ENCODE measurements at places on chromosomes 2 and 18.

DNA sequence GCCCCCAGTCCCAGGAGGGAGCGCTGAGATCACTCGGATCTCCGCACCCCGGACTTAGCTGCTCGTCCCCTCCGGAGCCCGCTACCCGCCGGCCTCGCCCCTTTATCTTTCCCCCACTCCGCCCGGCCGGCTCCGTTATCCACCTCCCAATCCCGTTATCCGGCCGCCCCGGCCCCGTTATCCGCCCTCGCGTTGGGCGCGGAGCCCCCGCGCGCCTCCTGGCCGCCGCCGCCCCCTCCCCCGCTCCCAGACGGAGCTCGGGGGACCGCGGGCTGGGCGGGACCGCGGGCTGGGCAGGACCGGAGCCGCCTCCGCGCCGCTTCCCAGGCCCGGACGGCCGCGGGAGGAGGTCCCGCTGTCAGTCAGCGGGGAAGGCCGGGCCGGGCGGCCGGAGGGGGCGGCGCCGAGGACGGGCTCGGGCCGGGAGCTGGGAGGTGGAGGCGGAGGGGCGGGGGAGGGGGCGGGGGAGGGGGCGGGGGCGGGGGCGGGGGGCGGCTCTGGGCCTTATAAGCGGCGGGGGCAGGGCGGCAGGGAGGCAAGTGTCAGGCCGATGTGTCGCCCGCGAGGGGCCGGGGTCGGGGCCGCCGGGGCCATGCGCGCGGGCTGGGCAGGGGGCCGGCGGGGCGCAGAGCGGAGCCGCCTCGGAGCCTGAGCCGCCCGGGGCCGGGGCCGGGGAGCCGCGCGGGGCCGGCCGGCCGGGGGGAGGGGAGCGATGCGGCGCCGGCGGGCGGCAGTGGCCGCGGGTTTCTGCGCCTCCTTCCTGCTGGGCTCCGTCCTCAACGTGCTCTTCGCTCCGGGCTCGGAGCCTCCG is at the start of gene PKDCC:
TSS of gene PKDCC (plus strand) at position 534 of the 811 bp plus-strand sequence. CDS start at position 713, 179 bp downstream.
- peak; percentile 14 for DNase-seq

DNA sequence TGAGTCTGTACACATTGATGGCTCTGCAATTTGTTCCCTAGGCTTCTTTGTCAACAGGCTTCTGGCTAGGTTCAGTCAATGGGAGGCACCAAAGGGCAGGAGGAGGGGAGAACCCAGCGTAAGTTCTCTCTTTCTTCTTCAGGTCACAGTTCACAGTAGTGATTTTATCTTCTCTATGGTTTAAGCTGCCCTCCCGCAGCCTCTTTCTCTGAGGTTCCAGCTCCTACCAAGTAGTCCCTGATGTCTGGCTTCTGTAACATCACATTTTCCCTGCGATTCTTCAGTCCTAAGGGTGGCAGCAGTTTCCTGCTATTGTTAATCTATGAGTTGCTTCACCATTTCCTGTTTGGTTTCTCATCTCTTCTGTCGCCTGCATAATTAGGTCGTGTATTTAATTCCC is 107.4 kb downstream of the CPO start:
- peak; percentile 21 for DNase-seq

DNA sequence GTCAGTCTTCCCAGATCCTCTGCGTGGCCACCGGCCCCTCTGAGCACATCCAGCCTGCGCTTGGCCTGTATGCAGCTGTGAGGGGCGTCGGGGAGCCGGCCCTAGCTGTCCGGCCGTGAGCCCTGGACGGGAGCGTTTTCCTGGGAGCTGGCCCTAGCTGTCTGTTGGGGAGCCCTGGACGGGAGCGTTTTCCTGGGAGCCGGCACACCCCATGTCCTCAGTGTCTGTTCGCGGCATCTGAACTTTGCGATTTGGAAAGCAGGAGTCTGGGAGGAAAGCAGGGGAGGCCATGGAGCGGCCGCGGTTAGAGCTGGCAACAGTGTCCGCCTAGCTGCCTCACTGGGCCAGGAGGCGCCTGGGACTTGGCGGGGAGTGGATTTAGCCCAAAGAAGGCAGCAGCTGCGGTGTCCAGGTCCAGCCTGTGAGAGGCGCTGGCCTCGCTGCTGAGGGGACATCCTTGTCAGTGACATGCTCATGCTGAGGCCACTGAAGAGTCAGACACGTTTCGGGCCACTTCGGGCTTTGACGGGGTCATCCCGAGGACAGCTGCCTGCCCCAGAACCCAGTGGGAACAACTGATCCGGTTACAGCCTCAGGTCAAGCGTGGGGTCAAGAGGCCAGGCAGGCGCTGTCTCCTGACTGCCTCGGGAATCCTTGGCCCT is 75.8 kb downstream of the KCNG2 start:
- no peak for DNase-seq

GRCh38 chr2:135257383-135258090 is 205.4 kb downstream of the RAB3GAP1 start:
- DNase-seq = no peak

GRCh38 chr2:155815851-155816250 is 516.7 kb downstream of the NR4A2 start:
- DNase-seq = no peak

- DNase-seq = no peak
Measured at GRCh38 chr2:127050803-127051115, 56.2 kb downstream of the BIN1 start.

GRCh38 chr2:159124441-159124911 is 156.0 kb downstream of the TANC1 start:
- peak; percentile 8 for DNase-seq

DNA sequence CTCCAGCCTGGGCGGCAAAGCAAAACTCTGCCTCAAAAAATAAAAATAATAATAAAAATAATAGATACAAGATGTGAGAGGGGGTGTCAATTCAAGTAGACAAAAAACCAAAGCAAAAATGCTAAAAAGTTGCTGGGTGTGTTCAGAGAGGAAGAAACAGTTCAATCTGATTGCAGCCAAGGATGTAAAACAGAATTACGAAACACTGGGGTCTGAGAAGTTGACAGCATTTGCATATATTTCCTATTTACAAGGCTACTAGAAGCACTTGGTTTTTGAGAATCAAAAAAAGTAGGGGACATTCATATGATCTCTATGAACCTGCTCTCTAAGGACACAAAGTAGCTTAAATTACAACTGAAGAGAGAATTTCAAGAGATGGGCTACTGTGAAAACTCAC is 7.6 kb downstream of the TRIP12 start:
- DNase-seq = no peak

DNA sequence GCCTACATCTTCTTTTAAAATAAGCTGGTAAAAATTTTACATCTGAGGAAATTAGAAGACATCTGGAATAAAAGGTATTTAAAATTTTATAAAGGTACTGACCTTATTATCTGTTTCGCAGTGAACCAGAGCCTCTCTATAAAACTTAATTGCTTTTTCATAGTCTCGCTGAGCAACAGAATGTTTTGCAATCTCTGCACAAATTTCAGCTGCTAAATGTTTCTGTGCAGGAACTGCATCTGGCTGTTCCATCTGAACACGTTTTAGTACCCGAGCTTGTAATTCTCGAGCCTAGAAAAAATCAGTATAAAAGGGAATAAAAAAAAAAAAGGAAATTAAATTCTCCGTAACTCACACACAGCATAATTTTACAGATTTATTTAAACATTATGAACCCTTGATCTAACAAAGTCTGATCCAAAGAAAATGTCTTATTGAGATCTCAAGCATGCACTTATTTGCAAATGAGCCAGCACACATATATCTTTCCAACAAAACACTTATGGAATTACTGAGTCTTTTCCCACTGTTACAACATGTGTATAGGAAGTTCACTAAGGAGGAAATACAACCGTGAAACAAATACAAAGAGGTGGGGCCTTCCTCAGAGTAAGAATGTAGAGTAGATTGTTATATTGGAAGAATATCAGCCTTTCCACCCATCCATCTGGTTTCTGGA is 51.8 kb downstream of the TTC21B start:
- no peak for DNase-seq

- DNase-seq = no peak
Measured at GRCh38 chr18:68837665-68838451, 40.0 kb downstream of the CCDC102B start.

DNA sequence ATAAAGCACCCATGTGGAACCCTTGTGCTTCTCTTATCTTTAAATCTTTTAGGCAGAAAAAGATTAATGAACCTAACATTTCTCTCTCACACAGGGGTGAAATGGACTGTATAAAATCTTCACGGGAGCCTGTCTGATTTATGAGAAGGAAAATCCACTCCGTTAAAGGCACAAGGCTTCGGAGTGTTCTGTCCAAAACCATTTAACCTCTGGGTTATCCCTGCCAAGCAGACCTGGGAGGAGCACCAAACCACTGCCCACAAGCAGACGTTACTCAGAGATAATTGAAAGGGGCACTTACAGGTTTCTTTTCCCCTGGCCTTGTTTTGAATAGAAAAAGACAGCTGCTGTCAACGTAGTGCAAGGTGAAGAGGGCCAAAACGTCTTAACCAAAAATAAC is 184.4 kb upstream of the DOK6 start:
- DNase-seq = no peak

- DNase-seq = no peak
Measured at GRCh38 chr2:232459419-232460035, 3.6 kb downstream of the ALPI start.

GRCh38 chr2:43332653-43333052 is 106.2 kb upstream of the ZFP36L2 start:
- DNase-seq = no peak

- no peak for DNase-seq
Measured at GRCh38 chr2:65096948-65097347, 33.0 kb downstream of the RAB1A start.

GRCh38 chr2:202267495-202267894 is 1.9 kb downstream of the NOP58 start:
- DNase-seq = no peak

DNA sequence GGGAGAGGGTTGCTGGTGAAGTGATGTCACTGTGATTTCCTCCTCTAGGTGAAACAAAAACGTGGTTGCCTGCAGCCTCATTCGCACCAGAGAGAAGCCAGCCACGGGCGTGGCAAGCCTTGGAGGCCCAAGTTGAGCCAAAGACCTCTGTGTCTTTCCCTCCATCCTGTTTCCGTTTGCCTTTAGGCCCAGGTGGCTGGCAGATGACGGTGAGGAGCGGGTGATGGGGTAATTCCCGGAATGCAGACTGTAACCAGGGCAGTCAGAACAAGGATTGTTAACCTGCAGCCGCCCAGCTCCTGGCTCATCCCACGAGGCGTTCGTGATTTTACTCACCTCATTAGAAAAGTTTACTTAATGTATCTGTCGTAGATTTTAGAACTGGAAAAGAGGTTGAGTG is 14.4 kb downstream of the CTIF start:
- no peak for DNase-seq

DNA sequence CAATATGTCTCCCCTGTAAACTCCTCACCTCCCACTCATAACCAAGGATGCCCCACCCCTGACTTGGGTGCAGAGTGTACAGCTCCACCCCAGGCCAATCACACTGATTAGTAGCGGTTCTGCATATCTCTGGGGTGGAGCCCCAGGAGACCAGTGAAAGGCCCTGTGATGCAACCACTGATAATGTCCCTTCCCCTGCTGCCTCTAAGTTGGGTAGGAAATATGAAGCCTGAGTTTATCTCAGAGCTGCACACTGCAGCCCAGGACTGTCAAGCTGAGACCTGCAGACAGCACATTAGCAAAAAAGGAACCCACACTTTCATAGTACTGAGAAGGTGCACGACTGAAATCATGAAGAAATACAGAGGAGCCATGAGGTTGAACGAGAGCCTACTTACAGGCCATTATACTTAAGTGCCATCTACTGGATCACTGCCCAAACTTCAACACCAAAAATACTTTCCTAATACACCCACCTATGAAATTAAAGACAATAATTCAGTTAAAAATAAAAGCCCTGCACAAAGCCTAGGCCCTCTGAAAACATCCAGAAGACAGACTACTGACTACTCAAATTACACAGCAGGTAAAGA is 455.4 kb upstream of the LRRTM4 start:
- DNase-seq = no peak

DNA sequence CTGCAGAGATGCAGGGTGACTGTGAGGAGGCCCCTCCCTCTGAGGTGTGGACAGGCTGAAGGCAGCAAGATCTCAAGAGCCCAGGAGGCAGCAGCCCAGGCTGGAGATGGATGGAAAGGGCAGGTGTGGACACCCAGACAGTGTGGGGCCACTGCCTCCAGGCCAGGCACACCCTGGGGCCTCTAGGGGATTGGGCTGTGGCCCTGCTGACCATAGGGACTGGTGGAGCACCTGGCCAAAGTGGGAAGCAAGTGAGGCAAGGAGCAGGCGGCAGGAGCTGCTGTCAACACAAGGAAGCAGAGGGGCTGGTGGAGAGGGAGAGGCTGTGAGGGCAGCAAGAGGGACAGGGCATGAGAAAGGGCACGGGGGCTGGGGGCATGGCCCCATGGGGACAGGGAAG is 10.8 kb downstream of the SNED1 start:
- DNase-seq = no peak

DNA sequence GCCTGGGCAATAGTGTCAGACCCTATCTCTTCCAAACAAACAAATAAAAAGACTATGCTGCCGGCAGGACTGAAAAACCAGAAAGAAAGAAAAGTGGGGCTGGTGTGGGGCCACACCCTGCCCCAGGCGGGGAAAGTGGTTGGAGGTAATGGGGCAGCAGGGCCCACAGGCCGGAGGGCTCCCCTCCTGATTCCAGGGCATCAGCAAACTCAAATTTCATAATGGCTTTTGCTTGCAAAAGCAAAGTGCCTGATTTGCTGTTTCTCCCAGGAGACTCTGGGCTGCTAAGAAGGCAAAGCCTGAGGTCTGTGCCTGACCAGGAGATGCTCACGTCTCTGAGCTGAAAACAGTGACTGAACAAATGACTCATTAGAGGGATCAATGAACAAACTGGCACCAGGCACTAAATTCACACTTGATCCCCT is 121.9 kb downstream of the HDAC4 start:
- DNase-seq = no peak

DNA sequence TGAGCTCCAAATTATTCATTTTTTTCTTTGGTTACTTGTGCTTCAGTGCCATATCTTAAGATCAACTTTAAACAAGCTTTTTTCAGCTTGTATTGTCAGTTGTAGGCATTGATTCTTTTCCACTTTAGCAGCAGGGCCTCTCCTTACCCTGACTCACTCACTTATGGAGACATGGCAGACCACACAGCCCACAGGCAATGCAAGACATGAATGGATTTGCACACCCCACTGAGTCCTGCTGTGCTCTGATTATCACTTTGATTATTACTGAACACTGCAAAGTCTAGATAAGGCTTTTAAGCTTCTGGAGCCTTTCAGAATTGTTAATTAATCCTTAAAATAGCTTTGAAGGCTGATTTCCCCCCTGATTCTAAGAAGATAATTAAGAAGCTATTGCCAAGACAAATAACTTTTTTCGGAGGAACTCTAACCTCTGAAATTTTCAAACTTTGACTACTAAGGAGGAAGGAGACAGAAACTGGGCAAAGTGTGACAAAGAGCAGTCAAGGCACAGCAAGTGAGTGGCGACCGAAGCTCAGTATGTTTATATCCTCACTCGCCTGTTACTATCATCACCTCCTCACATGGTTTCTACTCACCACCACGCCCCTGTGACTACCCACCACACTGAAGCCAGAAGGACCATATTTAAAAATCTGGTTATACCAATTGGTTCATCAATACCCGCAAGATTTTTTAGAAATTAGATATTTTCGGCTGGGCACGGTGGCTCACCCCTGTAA is 43.3 kb downstream of the CACNB4 start:
- DNase-seq = no peak
